ENCODE measurements at places on chromosomes 3 and 15.

GRCh38 chr15:27330326-27330725 lies 359.3 kb downstream of the GABRG3 start:
- DNase-seq = no peak

DNA sequence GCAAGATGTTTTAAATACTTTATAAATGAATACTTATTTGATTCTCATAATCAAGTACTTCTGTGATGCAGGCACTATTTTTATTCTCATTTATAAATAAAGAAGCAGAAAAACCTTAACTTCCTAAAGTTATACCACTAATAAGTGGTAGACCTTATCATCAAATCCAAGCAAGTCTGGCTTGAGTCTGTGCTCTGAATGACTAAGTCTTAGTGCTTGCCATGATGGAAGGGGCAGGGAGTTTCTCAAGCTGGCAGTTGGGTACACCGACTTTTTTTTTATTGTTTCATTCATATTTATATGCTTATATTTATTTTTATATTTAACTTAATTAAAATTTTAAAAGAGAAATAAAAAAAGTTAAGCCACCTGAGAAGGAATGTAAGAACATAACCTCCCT lies 23.6 kb downstream of the SLMAP start:
- DNase-seq = no peak

GRCh38 chr3:120506828-120507774 lies 56.3 kb upstream of the FSTL1 start:
- no peak for DNase-seq

DNA sequence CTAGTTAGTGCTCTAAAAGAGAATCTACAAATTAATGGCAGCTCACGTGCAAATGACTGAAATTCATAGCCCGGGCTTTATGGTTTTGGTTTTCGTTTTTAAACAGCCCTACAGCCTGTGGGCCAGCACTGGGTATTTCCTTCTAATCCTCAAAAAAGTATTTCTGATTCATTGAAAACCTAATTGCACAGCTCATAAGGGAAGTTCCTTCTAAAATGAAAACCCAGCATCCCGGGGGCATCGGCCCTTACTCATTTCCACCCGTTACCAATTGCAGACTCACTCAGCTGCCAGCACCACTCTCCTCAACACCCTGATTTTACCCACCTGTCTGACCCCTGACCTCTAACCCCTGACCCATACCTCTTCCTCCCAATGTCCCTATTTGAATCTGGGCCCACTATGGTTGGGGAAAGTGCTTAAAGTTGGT lies 59.5 kb upstream of the ZNF148 start:
- no peak for DNase-seq

DNA sequence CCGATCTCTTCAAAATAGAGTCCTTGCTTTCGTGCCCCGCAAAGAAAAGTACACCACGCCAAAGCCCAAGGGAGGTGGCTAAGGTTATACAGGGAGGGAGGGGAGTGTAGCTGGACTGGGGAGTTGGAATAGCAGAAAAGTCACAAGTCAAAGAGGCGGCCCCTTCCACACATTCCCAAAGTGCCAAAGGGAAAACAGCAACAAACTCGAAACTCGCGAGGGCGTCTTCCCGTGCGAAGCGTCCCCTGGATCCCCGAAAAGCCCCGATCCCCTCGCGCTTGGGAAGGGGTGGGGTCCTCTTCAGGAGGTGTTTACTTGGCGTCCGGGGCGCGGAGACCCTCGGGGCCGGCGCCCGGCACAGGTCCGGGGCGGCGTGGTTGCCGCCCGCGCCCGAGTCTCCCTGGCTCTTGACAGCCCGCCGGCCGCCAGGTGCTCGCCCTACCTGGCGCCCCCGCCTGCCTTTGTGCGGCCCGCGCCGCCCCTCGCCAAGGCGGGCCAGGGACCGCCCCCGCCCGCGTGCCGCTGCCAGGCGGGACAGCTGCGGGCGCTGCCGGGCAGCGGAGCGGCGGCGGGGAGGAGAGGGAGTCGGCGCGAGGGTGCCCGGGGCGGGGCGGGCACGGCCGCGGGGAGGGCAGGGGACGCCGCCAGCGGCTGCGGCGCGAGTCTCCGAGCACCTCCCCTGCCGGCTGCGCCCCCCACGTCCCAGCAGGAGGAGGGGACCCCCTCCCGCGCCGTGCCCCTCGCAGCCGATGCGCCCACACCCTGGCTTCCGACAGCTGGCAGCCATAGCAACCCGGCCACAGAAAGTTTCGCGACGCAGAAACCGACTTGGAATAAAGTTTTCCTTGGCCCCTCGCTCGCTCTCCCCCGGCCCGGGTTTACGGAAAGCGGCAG lies 966 bp downstream of the MYO1E start:
- DNase-seq = no peak

Data from NCI-H1048 (cell line).